ENCODE measurements at places on chromosomes 12 and 14.

GRCh38 chr12:4482936-4483335 lies 37.3 kb upstream of the FGF6 start:
- DNase-seq = no peak

GRCh38 chr12:121050725-121051124 lies 11.7 kb upstream of the OASL start:
- no peak for DNase-seq

GRCh38 chr12:106717673-106718072 lies 56.8 kb upstream of the RIC8B start:
- no peak for DNase-seq

DNA sequence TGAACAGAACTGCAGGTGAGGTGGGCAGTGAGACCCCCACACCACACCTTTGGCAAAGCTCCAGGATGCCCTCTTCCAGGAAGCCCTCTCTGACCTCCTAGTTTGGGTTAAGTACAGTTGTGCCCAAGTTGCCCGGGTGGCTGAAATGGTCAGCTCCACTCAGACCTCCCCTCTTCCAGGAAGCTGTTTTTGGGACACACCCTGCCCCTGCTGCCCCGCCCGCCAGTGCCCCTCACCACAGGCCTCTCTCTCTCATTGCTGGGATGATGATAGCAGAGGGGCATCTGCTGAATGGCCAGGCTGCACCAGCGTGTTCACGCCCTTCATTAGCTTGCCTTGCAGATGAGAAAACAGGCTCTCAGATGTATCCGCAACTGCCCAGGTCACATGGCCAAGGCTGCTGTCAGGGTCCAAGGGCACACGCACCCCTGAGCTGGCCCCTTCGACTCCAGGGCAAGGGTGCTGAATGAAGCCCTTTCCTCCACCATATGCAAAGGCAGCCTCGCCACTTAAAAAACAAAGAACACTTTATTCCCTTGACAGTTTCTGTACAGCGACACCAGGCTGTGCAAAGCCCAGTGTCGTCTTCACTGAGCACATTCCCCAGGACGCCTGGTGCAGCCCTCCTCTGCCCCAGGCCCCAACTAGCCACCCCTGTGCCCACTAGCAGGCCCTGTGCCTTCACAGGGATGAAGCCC lies 15.5 kb downstream of the SLC25A29 start:
- DNase-seq = no peak

DNA sequence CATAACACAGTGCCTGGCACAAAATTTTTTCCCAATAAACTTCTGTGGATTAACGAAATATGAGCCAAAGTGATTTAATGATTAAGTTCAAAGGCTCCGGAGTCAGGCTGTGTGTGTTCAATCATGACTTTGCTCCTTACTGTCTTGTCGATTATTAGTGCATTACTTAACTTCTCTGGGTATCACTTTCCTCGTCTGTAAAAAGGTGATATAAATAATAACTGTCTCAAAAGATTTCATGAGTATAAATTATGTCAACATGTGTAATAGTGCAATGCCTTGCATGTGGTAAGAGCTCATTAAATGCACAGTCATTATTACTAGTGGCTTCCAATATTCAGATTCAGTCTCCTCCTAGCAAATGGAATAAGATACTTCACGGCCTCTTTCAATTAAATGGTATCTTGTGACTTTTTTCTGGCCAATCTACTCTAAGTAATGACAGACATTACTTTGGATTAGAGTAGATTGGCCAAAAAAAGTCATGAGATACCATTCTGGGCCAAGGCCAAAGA lies 6.8 kb upstream of the IFNG start:
- DNase-seq = no peak

DNA sequence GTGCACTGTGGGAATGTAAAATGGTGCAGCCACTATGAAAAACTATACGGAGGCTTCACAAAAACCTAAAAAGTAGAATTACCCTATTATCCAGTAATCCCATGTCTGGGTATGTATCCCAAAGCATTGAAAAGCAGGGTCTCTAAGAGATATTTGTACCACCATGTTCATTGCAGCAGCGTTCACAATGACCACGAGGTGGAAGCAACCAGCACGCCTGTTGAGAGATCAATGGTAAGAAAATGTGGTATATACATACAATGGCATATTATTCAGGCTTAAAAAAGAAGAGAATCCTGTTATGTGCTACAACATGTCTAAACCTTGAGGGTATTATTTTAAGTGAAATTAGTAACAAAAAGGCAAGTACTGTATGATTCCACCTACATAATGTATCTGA lies 910 bp upstream of the NOPCHAP1 start:
- DNase-seq = no peak

DNA sequence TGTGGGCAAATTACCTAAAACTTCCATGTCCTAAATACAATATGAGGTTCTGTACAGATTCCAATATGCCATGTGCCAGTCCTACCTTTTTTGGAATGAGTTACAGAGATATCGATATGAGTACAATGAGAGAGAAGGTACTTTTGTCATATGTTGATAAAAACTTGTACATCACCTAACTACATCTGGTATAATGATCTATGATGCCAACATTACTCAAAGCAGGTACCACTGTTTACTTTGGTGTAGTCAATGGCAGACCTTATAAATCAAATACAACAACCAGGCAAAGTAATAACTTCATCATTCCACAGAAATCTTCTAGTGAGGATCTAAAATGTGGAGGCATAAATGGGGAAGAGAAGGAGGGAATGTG lies 12.7 kb downstream of the TEP1 start:
- no peak for DNase-seq

DNA sequence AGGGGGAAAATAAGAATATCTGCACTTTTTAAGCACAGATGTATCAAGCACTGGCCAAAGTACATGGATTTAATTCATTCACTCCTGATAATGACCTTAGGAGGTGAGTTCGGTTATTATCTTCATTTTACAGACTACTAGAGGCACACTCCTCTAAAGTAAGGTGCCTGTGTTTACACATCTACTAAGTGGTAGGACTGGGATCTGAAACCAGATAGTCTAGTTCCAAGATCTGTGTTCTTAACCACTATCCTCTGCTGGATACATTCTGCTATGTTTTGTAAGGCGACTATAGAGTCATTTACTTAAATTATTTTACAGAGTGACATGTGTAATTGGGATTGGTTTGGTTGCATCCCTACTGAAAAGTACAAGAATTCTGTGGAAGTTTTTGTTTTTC lies 175.3 kb downstream of the ESR2 start:
- DNase-seq = no peak

DNA sequence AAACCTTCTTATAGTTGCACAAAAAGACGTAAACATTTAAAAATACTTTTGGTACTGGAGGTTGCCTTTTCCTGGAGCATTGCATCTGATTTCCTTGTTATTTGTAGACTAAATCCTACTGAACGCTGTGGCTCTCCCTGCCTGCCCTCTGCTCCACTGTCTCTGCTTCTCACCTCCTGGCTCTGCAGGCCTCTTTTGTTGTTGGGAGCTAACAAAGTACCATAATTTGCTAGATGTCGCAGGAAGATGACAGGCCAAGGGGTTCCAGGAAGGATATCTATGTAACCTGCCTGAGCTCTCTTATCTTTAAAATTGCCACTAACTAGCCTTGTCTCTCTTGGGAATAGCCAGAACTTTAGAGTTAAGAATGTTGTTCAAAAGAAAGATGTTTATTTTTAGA lies 21.4 kb downstream of the SYNE2 start:
- DNase-seq = no peak

GRCh38 chr14:55599250-55599879 lies 19.4 kb downstream of the KTN1 start:
- DNase-seq = no peak

All from activated CD8-positive, alpha-beta memory T cell treated with anti-CD3 and anti-CD28 coated beads for 48 hours (primary cell).